ENCODE measurements at places on chromosomes 11 and 22.

GRCh38 chr22:36067235-36067558, 38.6 kb upstream of the RBFOX2 start:
- DNase-seq, result no peak

- no peak for DNase-seq
Observed at GRCh38 chr11:61837411-61838005, 9.4 kb downstream of the FADS2 start.

- no peak for DNase-seq
Observed at GRCh38 chr11:123517559-123518364, 87.7 kb downstream of the GRAMD1B start.

DNA sequence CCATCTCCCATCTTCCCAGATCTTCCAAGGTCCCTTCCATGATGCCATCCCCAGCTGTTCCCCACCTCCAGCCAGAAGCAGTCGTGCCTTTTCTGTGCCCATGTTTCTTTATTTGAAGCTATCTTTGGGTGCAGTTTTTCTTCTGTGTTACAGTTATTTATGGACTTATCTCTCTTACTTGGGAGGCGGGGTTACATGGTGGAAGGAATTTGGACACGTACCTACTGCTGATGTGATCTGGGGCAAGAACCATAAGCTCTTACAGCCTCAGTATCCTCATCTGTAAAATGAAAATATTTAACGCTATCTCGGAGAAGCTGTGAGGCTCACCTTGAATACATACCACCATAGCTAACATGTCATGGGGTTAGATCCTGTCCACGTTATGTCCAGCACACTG, 98.9 kb downstream of the ZBTB16 start:
- no peak for DNase-seq

DNA sequence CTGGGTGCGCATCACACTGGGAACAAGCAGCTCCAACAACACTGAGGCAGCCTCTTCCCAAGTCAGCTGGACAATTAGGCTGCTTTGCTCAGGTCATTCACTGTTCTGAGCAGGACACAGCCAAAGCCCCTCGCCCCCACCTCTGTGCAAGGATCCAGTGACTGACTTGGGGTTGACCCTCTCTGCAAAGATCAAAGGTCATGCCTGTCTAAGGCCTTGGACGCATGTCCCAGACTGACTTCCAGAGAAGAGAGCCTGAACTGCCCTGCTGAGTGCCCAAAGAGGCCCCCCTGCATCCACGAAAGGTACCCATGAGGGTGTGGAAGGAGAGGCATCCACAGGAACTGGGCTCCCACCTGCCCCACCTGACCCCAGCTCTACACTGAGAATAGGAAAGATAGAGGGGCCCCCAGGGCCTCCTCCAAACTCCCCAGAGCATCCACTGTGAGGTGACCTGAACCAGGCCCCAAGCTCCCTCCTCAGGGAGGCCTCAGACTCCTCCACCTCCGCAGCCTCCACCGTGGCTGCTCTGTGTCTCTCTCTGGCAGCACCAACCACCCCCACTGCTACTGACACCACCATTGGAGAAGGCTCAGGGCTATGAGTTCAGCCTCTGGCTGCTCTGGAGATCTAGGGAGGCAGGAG, 53.5 kb downstream of the IGLL5 start:
- DNase-seq, result no peak
